ENCODE measurements at places on chromosomes 16 and 17.
A peak's percentile ranks its signal among the peaks of the same experiment; 100 is the strongest.

GRCh38 chr17:29709866-29710519 lies 87.3 kb upstream of the CORO6 start:
- no peak for DNase-seq

DNA sequence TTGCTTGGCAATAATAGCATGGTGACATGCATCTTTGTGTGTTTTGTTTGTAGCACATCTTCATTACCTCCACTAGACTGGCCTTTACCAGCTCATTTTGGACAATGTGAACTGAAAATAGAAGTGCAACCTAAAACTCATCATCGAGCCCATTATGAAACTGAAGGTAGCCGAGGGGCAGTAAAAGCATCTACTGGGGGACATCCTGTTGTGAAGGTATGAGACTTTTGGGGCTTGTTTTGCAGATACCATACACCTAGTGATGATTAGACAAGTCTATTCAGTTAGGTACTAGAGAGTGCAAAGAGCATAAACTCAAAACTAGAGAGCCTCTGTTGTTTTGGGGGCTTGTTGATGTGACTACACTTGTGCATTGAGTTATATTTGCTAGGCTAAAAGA lies 41.2 kb downstream of the NFATC3 start:
- no peak for DNase-seq

DNA sequence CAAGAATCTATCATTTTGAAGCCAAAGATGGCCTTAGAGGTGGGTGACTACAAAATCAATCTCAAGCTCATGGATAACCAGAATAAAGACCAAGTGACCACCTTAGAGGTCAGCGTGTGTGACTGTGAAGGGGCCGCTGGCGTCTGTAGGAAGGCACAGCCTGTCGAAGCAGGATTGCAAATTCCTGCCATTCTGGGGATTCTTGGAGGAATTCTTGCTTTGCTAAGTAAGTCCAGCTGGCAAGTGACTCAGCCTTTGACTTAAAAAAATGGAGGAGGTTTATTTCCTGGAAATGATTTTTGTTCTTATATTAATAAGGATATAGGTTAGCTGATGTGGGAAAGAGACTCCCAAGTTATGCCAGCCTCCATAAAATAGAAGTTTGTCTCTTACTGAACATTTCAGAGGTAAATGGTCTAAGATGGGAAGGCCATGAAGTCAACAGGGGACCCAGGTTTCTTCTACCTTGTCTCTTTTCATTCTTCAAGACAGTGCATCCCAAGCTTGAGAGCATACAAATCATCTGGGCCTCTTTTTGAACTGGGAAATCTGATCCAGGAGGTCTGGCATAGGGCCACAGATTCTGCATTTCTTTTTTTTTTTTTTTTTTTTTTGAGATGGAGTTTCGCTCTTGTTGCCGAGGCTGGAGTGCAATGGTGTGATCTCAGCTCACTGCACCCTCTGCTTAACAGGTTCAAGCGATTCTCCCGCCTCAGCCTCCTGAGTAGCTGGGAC lies 19.8 kb upstream of the TANGO6 start:
- no peak for DNase-seq

DNA sequence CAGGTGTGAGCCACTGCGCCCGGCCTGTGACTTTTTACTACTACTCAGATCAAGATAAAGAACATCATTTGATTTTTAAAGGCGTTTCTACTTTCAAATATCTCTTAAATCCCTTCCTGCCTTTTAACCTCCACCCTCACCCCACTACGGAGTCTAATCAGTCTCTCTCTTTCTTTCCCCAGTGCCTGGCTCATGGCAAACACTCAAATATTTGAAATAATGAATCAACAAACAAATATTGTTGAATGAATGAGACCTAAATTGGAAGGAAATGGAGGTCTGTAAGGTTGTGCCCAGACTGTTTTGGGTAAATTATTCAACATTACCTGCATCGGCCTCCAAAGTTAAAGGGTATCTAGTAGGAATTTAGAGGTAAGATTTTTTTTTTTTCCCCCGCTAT lies 14.7 kb downstream of the COPZ2 start:
- DNase-seq: no peak

DNA sequence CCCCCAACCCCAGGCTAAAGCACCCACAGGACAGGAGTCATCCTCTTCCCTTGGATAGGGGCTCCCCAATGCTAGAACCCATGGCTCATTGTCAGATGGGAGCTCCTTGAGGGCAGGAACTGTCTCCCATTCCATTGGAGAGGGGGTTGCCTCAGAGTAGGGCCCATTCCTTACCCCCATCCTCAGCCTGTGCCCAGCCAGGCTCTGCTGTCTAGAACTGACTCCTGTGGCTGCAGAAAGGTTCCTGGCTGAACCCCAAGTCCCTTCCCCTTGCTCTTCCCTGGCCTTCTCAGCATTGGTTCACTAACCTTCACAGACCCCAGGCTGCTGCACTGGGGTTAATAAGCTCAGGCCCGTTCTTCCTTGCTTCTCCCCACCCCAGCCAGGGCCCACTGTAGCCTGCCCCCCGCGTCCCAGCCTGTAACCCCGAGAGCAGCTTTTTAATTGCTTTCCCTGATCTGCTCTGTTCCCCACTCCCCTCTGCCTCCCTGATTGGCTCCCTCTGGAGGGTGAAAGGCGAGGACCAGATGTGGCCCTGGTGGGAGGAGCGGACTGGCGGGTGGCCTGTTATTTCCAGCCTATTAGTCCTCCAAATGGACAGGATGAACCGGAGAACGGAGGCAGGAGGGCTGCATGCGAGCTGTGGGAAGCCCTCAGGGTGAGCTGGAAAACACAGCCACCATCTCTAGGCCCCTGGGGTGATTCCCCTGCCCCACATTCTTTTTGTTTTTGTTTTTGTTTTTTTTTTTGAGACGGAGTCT lies 6.0 kb upstream of the GFAP start:
- no peak for DNase-seq

GRCh38 chr16:4489030-4489429 lies 12.8 kb downstream of the HMOX2 start:
- no peak for DNase-seq

GRCh38 chr17:77815127-77815905 lies 143.2 kb upstream of the TNRC6C start:
- DNase-seq: no peak

DNA sequence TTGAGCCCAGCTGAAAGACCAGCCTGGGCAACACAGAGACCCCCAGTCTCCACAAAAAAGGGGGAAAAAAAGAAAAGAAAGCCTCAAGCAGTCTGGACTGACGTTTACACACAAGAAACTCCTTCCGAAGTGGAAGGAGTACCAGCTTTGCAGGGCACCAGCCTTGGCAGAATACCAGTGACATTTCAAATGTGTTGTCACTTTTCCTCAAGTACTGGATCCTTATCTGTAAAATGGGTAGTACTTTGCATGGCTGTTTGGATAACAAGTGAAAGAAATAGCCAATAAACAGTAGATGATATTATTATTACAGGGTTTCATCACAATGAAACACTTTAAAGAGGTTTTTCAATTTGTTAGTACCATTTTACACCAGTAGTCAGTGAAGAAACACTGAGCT lies 14.2 kb downstream of the YWHAE start:
- DNase-seq: no peak

DNA sequence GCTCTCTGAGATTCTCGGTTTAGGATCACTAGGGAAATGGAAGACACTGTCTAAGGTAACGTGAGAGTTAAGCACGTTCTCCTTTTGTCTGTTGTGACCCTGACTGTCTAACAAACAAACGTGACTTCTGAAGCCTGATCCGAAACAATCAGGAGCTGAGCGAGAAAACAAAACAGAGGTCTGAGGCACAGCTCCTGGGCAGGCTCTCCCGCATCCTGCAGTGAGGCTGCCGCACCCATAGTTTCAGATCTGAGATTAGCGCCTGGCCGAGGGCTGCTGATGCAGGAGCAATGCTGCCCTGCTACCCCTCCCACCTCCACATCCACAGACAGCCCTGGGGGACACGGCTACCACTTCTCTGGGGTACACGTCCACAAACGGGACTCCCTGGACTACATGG lies 46.7 kb downstream of the RNF157 start:
- DNase-seq: no peak

DNA sequence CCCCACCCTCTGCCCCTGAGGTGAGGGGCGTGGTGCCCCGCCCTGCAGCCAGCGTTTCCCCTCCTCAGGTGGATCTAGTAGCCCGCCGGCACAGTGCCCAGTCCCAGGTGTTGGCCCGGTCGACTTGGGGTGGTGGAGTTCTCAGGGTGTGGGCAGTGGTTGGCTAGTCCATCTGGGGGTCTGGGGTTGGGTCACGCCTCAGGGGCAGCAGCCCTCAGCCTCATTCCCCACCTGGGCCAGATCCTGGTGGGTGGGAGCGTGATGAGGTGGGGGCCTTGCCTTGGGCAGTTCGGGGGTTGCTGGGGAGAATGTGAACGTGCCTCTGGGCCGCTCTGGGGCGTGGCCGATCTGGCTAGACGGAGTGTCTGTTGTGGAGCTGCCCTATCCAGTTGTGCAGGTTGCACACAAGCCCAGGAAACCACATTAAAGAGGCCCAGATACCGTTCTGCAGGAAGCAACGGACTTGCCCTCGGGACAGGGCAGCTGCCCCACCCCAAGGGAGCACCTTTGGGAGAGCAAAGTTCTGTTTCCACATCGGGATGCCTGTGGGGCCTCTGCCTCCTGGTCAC lies 32.0 kb downstream of the GSE1 start:
- no peak for DNase-seq

DNA sequence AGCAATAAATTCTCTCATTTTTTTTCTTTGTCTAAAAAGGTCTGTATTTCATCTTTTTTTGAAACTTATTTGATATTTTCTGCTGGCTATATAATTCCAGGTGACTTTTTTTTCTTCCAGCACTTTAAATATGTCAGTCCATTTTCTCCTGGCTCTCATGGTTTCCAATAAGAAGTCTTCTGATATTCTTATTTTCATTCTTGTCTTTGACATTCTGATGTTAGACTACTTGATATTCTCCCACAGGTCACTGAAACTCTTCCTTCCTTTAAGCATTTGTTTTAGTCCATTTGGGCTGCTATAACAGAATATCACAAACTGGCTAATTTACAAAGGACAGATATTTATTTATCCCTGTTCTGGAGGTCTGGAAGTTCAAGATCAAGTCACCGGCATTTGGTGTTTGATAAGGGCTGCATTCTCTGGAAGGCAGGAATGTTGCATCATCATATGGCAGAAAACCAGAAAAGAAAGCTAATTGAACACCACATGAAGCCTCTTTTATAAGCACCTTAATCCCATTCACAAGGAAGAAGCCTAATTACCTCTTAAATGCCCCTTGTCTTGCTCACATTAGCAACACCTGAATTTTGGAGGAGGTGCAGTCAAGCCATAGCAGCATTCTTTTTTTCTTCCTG lies 242.1 kb upstream of the TNRC6C start:
- DNase-seq: no peak

GRCh38 chr16:57307365-57307764 lies 22.9 kb upstream of the PLLP start:
- no peak for DNase-seq

DNA sequence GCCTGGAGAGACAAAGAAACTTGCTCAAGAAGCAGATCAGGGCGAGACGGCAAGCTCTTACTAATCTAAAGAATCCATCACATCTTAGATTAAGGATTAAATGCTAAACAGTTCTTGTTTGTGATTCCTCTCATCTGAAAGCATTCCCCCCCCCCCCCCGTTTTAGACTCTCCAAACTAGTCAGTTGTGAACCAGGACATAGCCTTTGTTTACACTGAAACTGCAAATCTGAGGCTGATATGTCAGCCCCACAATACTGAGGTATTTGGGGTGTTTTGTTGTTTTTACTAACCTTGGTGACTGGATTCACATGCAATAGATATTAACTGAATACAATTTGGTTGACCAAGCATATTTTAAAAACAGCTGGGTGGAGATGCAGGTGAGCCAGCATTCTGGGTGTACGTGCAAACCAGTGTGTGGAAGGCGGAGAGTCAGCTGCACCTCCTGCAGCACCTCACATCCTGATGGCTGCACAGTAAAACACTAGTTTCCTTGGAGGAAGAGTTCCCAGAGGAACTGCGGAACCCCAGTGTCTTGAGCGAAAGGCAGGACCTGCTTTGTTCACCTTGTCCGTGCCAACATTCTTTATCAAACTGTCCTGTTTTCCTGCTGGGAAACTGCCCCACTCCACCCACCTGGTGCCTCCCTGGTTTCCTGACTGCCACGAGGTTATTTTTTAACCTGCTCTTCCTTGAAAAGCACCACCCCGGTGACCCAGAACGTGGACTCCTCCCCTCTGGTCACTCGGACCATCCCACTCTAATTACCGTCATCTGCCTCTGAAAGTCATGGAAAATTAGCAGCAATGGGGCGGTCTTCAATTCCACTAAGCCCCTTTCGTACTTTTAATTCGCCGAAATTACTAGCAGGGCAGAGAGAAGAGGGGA lies 1.2 kb upstream of the YPEL2 start:
- DNase-seq: peak; percentile 45

DNA sequence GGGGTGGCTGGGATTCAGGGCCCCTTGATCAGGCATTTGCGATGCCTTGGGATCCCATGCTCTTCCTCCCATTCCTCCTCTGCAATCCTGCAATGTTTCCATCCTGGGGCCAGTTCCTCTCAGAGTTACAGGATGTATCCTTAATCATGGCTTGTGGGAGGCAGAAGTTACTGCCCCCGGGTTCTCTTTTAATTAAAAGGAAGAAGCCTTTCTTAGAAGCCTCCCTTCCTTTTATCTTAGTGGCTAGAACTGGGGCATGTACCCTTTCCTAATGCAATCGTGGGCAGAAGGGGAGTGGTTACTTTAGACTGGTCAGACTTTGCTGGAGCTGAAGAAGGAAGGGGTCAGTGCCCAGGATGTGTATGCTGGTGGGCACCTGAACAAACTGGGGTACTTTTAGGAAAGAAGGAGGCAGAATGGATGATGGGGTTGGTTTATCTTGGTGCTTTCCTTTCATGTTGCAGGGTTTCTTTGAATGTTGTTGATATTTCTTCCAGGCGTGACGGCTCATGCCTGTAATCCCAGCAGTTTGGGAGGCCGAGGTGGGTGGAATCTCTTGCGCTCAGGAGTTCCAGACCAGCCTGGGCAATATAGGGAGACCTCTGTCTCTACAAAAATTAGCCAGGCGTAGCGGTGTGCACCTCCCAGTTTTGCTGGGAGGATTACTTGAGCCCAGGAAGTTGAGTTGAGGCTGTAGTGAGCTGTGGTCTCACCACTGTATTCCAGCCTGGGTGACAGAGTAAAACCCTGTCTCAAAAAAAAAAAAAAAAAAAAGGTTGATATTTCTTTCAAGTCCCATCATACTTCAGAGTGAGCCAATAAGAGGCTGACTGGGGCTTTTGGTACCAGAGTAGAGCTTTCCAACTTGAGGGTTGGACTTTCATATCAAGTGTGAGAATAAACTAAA lies 13.2 kb upstream of the SPN start:
- DNase-seq: no peak

GRCh38 chr17:62614142-62614541 lies 13.3 kb upstream of the MRC2 start:
- DNase-seq: no peak

- no peak for DNase-seq
Measured at GRCh38 chr16:63629272-63629671, 1492.6 kb downstream of the CDH11 start.

- DNase-seq: no peak
Measured at GRCh38 chr17:48006936-48007709, 30.5 kb downstream of the COPZ2 start.
